ENCODE measurements at places on chromosomes 13 and 19.

DNA sequence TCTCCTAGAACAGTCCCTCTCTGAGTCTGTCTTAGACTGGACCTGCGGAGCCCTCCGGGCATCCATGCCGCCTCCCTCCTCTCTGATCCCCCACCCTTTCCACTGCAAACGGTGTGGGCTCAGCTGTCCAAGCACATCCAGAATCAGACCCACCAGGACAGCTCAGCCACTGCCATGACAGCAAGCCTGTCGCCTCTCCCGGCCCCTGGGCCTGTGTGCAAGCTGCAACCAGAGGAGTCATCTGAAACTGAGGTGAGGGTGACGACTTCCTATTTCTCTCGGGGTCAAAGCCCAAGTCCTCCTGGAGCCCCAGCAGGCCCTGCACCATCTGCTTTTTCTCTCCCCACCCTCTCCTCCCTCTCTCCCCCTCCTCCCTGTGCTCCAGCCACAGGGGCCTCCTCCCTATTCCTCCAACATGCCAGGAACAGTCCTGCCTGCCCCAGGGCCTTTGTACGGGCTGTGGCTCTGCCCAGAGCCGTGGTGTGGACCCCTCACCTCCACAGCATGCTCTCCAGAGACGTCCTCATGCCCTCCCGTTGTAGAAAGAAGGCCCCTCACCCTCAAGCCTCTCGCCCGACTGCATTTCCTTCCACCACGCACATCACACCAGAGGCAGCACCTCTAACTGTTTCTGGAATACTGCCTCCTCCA lies 23.5 kb upstream of the MYDGF start:
- no peak for DNase-seq

DNA sequence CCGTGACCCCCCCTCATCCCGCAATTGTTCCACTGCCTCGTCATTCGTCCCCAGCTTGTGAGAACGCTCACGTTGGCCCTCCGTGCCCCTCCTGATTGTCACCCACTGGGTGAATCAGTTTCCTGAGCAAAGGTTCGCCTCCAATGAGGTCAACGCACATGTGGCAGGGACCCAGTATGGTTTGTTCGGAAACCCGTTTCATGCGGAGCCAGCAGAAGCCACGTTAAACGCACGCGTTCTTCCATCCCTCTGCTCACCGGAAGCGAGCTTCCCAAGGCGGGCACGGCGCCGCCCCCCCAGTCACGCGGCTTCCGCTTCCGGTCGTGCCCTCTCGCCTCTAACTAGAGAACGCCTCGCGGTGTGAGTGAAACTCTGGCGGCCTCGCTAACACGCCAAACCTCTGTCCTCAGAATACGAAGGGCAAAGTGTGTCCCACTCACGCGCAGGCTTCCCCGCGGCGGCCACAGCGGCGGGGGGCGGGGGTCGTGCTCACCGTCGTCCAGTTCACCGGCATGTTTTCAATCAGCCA lies 18.0 kb upstream of the CFAP97D2 start:
- DNase-seq = no peak

GRCh38 chr19:46488551-46488950 lies 7.1 kb downstream of the PNMA8B start:
- DNase-seq = no peak

- no peak for DNase-seq
These were observed 2889.6 kb upstream of the PCDH20 start for GRCh38 chr13:64305246-64305645.

- no peak for DNase-seq
These were observed 14.0 kb upstream of the ZNF347 start for GRCh38 chr19:53172889-53173288.

GRCh38 chr13:99227909-99228688 lies 27.4 kb downstream of the UBAC2 start:
- peak; percentile 65 for DNase-seq

All from CD4-positive, alpha-beta T cell treated with Interleukin-1 beta for 1 hour (primary cell).